Esophagus muscularis mucosa (tissue), 4 donors: ENCODE measurements at places on chromosomes 7 and 10. TPM values are rescaled to one million over a fixed set of nuclear protein-coding genes. Genes with fewer than 3 reads are reported as not detected.

DNA sequence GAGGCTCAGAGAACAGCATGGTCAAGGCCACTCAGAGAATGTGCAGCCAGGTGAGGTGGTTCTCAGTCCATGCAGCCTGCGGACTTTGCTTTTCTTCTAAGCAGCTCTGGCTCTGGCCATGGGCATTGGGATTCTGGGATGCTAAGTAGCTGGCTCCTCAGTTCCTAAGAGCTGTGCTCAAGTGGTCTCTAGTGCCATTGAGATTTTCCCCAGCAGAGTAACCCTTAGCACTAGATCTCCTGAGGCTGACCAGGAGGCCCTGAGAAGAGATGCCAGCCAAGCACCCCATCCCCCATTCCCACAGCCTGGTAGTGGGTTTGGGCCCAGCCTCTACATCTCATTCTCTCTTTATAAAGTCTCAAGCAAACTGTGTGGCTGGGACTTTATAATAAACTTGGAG lies 77.1 kb downstream of the KCNMA1 start:
- DNase-seq: no peak
- H3K36me3 ChIP-seq: no peaks in the 10 kb centered on the region
- H3K4me3 ChIP-seq: no peak overlapping the region
- peak overlapping the region; percentile 40 for H3K27ac ChIP-seq
- peaks cover 86% of the 10 kb centered on the region for H3K4me1 ChIP-seq

GRCh38 chr10:80664071-80664680 lies 126.5 kb downstream of the SH2D4B start:
- H3K27me3 ChIP-seq: no peaks in the 10 kb centered on the region
- DNase-seq: no peak

- H3K36me3 ChIP-seq: no peaks in the 10 kb centered on the region
- no peak overlapping the region for H3K4me3 ChIP-seq
- no peaks in the 10 kb centered on the region for H3K4me1 ChIP-seq
- no peaks in the 10 kb centered on the region for H3K27me3 ChIP-seq
- H3K27ac ChIP-seq: no peak overlapping the region
These were observed 60.1 kb upstream of the ADRB1 start for GRCh38 chr10:113983552-113983951.

The COX15 gene
- total RNA-seq: 23.3 TPM

- H3K27ac ChIP-seq: peak overlapping the region; percentile 29
- peaks cover 38% of the 10 kb centered on the region for H3K4me1 ChIP-seq
- no peaks in the 10 kb centered on the region for H3K36me3 ChIP-seq
These were observed 2.5 kb upstream of the MAP3K8 start for GRCh38 chr10:30431435-30431911.

DNA sequence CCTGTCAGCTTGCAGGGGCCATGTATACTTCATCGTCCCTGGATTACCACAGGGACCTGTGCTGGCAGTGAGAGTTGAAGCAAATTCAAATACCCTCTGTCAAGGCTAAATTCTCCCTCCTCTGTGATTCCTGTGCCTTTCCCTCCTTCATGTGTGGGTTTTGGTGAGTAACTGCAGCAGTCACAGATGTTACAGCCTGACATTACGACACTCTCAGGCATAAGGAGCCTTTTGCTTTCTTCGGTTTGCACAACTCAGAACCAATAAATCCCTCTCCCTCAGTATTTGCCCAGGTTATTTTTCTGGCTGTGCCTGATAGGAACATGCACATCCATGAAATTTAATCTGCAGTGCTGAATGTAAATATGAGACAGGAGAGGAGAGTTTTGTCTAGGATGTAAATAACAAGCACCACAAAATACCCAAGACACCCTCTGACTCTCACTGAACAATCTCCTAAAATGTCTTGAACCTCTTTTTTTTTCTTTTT lies 997.2 kb upstream of the GHITM start:
- no peaks in the 10 kb centered on the region for H3K4me1 ChIP-seq
- no peak for DNase-seq
- H3K36me3 ChIP-seq: no peaks in the 10 kb centered on the region
- no peak overlapping the region for H3K27ac ChIP-seq
- no peaks in the 10 kb centered on the region for H3K27me3 ChIP-seq
- H3K4me3 ChIP-seq: no peak overlapping the region

DNA sequence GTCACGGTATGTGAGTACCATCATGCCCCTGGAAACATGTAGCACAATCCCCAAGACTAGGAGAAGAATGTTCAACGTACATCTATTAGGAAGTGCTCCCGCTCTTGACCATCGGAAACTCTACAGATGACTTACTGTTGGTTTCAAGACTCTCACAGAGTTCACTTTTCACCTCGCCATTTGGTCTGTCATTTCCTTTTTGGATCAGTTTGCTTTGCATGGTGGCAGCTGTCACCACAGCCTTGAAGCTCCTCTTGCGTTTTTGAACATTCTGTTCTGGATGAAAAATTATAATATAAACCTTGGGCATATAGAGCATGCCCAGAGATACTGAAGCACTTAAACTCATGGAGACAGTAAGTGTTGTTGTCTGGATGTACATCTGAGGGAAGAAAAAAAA lies 806.8 kb downstream of the GRM8 start:
- DNase-seq: no peak
- no peaks in the 10 kb centered on the region for H3K4me1 ChIP-seq
- H3K27ac ChIP-seq: no peak overlapping the region
- H3K4me3 ChIP-seq: no peak overlapping the region
- no peaks in the 10 kb centered on the region for H3K27me3 ChIP-seq
- no peaks in the 10 kb centered on the region for H3K36me3 ChIP-seq
